ENCODE measurements at places on chromosomes 11 and 22.

GRCh38 chr22:30436196-30436595, 10.6 kb downstream of the MTFP1 start:
- DNase-seq, result no peak

GRCh38 chr22:31106731-31107177, 614 bp downstream of the SELENOM start:
- no peak for DNase-seq

DNA sequence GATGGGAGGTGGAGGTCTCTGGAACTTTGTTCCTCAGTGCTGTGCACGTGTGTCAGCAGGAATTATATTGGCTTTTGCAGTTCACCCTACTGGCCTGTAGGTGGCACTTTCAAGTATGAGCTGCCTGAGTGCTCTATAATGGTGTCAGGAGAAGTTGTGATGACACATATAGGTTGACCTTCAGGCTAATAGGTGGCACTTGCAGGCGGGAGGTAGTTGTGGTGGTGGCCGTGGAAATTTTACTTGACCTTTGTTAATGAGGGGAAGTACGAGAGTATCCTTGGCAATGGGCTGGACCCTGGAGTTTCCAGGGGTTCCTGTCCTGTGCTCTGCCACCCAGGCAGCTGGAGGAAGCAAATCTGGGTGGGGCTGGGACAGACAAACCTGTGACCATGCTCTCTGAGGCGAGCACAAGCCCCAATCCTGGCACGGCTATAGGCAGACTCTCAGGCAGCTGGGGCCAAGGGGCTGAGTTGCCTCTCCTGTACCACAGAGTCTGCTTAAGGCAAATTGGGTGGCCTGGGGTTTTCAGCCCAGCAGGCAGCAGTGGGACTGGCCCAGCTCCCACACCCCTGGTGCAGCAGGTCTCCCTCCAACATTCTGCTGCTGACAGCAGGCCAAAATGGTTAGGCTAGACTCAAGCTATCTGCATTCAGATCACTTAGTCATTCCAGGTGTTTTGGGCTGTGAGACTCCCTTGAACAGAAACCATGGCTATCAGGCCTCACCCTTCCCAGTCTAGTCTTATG, 147.5 kb upstream of the CTSC start:
- DNase-seq, result no peak

GRCh38 chr11:111512296-111513239, at the start of gene BTG4:
BTG4 (minus strand) TSS chr11:111512386; CDS start chr11:111498776, 13,610 bp downstream.
- no peak for DNase-seq

- DNase-seq, result no peak
Observed at GRCh38 chr22:32961497-32961896, 96.7 kb downstream of the SYN3 start.

DNA sequence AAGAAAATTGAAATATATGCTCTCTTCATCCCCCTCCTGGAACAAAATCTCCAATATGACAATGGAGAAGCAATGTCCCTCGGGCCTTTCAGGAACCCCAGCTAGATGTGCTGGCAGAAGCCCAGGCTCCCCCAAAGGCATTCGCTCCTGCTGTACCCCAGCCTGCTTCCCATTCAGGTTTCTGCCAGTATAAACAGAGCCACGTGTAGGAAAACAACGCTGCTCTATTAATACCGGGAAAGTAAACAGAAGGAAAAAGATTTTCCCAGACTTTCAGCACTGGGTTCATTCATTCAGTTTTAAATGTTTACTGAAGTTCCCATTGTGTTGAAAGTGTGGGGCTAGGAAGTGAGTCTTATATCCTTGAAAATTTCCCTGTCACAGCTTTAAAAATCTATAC, 147.1 kb downstream of the CADM1 start:
- no peak for DNase-seq

DNA sequence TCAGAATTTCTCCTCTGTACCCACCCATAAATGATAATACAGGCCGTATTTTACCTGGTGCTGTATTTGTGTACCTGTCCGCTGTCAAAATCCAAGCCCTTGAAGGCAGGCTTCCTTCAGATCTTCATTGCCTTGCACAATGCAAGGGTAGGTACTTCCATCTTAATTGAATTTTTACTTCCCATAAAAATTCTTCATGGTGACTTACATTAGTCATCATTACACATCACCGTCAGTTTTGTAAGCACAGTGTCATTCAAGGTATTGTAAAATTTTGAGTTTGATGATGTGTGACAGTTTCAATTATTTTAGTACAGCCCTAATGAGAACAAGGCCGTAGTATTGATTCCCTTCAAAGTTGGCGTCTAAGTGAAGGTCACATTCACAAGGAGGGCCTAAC, 770 bp upstream of the TSG101 start:
- DNase-seq, result no peak

- DNase-seq, result no peak
Observed at GRCh38 chr11:131354251-131354701, 16.1 kb upstream of the NTM start.

GRCh38 chr11:95373241-95373640, 142.2 kb upstream of the SESN3 start:
- no peak for DNase-seq

DNA sequence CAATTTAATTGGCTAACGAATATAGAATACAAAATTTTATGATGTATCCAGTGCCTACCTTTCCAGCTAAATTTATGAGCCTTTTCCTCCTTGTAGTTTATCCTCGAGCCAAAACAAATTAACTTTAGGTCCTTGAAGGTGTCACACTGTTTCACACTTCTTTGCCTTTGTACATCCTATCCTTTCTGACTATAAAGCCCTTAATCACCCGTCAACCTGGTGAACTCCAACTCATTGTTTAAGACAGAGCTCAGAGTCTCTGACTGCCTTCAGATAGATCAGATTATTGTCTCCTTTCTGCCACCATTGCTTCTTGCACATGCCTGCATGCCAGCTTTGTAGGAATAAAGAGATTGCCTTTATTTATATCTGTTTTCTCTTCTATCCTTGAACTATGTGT, 58.8 kb downstream of the CNTN5 start:
- DNase-seq, result no peak

- no peak for DNase-seq
Observed at GRCh38 chr11:31995525-31996094, 95.3 kb upstream of the RCN1 start.

- no peak for DNase-seq
Observed at GRCh38 chr11:118010738-118011461, 24.7 kb downstream of the IL10RA start.

- no peak for DNase-seq
Observed at GRCh38 chr11:75431533-75432525, 1.2 kb downstream of the KLHL35 start.

DNA sequence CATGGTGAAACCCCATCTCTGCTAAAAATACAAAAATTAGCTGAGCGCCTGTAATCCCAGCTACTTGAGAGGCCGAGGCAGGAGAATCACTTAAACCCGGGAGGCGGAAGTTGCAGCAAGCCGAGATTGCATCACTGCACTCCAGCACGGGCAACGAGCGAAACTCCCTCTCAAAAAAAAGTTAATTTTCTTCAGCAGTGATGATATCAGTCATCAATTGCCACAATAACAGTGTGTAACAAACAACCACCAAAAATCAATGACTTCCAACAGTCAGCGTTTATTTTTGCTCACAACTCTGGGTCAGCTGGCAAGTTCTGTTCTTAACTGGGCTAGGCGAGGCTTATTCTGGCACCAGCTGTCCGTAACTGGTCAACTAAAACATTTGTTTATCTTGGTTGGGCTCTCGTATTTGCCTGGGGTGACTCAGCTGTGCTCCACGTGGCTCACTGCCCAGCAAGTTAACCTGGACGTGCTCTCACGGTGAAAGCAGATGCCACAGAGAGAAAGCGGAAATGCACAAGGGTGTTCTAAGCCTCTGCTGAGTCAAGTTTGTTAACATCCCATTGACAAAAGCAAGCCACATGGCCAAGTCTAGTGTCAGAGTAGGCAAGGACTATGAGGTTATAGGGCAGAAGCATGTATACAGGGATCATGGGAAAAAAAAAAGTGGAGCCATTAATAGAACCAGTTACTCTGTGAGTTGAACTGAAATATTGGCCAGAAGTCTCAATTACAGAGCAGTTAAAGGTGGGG, 52.1 kb downstream of the LHFPL7 start:
- no peak for DNase-seq

DNA sequence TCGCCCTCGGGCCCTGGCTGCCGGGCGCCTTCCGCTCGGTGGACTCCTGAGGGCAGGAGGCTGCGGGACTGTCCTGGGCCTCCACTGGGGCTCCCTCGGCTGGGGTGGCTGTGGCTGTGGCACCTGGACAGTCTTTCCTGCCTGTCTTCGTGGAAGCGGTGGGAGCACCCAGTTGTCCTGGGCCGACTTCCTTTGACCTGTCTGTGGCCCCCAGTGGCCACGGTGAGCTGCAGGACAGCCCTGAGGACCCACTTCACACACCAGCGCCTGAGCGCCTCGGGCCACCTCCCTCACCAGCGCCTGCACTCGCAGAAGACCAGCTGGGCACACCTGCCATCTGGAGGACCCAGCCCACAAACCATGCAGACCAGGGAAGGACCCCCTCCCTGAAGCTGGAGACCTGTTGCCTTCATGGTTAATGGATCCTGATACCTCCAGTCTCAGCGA, 1.8 kb upstream of the EPS8L2 start:
- no peak for DNase-seq

DNA sequence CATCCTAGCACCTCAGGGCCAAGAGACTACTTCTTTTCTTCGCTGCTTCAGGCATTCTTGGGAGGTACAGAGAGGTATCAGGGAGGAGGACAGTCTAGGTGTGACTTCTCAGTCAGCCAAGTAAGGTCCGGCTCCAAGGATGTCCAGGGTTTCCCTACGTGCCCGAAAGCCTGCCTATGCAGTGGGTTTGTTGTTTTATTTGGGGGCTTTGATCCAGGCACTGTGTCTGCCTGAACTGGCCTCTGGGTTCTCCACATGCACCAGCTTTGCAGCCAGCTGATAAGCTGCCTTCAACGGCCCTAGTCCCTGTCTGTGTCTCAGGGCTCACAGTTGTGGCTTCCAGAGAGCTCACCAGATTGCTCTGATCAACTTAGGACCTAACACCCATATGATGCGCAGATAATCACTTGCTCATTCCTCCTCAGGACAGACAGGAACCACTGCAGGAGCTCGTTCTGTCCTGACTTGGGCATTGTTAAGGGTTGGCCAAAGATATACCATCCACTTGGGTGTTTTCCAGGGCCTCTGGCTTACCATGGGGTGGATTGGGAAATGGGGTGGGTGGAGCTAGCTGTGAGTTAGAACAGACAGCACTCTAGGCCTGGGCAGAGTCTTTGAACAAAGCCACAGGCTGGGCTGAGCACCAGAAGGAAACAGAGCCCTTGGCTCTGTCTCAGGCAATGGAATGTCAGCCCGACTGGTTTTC, 45.5 kb upstream of the CRYBB3 start:
- DNase-seq, result no peak

GRCh38 chr11:1048375-1049070, 12.0 kb upstream of the MUC6 start:
- DNase-seq, result no peak

DNA sequence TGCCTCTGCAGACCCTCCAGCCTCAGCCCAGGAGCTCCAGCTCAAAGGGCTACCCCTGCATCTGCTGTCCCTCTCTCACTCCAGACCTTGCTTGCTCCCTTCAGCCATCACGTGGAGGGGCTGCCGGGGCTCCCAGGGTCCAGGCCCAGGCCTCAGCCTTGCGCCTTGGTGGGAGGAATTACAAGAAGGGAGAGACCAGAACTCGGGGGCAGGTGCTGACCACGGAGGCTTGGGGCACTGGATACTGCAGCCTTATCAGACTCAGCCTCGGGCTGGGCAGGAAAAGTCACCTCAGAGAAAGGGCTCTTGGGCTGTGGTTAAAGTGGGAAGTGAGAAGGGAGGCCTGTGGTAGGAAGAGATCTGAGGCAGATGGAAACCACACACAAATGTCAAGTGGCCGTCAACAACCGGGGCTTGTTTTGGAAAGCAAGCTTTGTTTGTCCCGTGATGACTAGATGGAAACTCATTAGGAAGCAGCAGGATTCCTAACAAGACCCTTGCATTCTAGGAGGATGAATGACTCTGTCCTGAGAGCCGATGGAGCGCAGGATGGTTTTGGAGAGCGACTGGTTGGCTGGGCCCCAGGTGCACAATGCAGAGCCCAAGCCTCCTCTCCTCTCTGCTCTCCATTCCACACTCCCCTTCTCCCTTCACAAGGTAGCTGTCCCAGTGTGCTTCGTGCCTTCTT, 1321.7 kb downstream of the TBC1D22A start:
- no peak for DNase-seq

- no peak for DNase-seq
Observed at GRCh38 chr11:116215471-116216113, 557.2 kb downstream of the BUD13 start.

DNA sequence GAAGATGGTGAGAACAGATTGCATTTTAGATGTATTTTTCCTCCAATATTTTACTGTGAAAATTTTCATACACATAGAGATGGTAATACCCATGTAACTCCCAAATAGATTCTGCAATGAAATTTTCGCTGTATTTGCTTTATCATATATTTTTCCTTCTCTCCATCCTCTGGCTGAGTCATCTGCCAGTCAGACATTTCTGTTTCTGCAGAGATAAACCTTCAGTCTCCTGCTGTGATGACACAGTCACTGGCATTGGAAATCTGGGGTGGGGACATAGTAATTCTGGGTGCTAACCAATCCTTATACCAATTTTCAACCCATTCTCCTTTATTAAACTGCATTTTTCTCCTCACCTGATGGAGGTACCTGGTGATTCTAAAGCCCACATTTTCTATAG, 33.7 kb downstream of the SVIP start:
- DNase-seq, result no peak

- no peak for DNase-seq
Observed at GRCh38 chr11:26134053-26134452, 197.9 kb upstream of the ANO3 start.

DNA sequence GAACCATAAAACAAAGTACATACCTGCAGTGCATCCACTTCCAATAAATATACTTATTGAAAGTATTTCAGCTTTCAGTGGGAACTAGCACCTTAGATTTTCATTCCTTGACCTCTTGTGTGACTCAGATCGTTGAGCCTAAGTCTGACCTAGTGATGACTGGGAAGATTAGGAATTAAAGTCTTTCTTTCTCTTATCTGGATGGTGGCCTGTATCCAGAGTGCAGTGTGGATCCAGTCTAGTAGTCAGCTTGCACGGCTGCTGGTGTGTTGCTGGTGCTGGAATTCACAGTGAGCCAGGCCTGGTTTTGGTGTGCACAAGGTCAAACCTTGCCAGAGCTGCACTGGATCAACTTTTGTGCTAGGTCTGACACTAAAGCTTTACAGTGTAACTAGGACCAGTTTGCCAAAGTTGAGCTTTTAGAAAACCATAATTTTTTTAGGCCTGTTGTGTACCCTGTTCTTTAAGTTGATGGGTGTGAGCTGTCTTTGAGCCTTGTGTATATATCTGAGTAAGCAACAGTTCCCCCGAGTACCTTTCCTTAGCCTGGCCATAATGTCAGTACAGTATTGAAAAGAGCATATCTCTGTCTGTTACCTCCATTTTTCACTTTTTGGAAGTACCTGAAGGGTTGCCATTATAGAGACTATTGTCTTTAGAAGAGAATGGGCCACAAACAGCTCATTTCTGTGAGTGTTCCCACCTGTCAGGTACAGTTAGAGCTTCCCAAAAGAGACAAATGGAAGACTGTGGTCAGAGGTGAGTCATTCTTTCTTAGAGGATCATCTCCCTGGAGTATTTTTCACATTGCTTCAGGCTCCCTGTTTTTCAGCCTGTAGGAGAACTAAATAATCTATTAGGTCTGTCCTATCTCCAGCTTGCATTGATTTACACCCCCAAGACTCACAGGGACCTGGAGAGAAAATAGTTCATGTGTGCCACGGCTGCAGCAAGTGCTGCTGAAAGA, 89.8 kb downstream of the ALX4 start:
- DNase-seq, result no peak
